ENCODE measurements at places on chromosomes 4 and X.

DNA sequence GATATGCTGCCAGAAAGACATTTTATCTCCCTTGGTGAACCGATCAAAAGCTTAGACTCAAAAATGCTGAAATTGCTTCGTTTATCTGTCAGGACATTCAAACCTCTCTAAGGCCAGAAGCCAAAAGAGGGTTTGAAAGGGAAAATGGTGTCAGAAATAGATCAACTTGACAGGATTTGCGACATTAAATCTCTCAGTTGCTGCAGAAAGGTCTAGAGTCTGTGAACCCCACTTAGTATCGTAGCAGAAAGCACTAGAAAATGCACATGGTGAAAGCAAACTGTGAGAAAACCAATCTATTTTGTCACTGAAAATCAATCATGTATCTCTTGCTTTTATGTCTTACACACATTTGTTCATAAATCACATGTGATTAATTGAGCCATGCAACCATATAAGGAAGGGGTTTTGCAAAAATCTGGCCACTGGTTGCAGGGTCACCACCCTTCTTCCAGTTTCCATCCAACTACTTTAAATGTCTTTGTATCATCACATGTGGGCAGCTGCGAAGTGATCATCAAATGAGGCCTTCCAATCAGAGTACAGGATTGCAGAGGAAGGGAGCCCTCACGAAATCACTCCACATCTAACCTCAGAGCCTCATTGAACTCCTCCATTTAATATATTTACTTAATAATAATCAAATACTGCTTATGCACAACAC is 347.2 kb upstream of the ANXA10 start:
- no peaks in the 10 kb centered on the region for H3K36me3 ChIP-seq
- no peak for DNase-seq
- H3K27me3 ChIP-seq, result no peaks in the 10 kb centered on the region
- no peaks in the 10 kb centered on the region for H3K4me1 ChIP-seq

- no peaks in the 10 kb centered on the region for H3K4me1 ChIP-seq
- DNase-seq, result no peak
- no peaks in the 10 kb centered on the region for H3K36me3 ChIP-seq
- no peak overlapping the region for H3K27ac ChIP-seq
These were observed 68.5 kb upstream of the HMX1 start for GRCh38 chr4:8939840-8940742.

GRCh38 chrX:1870421-1870820 is 255.6 kb downstream of the ASMT start:
- DNase-seq, result no peak
- no peak overlapping the region for H3K4me3 ChIP-seq
- H3K27me3 ChIP-seq, result no peaks in the 10 kb centered on the region
- no peak overlapping the region for H3K27ac ChIP-seq
- peaks cover 1% of the 10 kb centered on the region for H3K36me3 ChIP-seq

- H3K4me1 ChIP-seq, result no peaks in the 10 kb centered on the region
- H3K36me3 ChIP-seq, result no peaks in the 10 kb centered on the region
- H3K27ac ChIP-seq, result no peak overlapping the region
- no peaks in the 10 kb centered on the region for H3K27me3 ChIP-seq
These were observed 83.3 kb downstream of the VEGFC start for GRCh38 chr4:176709417-176709816.

GRCh38 chr4:80184825-80185756 is 12.2 kb upstream of the PRDM8 start:
- peaks cover 3% of the 10 kb centered on the region for H3K4me1 ChIP-seq
- DNase-seq, result no peak
- peaks cover 76% of the 10 kb centered on the region for H3K27me3 ChIP-seq
- H3K36me3 ChIP-seq, result no peaks in the 10 kb centered on the region
- H3K27ac ChIP-seq, result no peak overlapping the region
- H3K4me3 ChIP-seq, result no peak overlapping the region

GRCh38 chr4:124428648-124429047 is 283.9 kb downstream of the ANKRD50 start:
- peaks cover 2% of the 10 kb centered on the region for H3K4me1 ChIP-seq
